ENCODE measurements at places on chromosomes 2 and 18.

GRCh38 chr2:238152771-238153688, 5.7 kb upstream of the ERFE start:
- no peak for DNase-seq

- DNase-seq, result peak; percentile 92
These were observed 184.3 kb downstream of the SH3BP4 start for GRCh38 chr2:235135990-235136561.

GRCh38 chr2:55112229-55113031, 62.2 kb upstream of the RTN4 start:
- DNase-seq, result no peak

- no peak for DNase-seq
These were observed 5.9 kb upstream of the SPRED2 start for GRCh38 chr2:65438137-65438899.

DNA sequence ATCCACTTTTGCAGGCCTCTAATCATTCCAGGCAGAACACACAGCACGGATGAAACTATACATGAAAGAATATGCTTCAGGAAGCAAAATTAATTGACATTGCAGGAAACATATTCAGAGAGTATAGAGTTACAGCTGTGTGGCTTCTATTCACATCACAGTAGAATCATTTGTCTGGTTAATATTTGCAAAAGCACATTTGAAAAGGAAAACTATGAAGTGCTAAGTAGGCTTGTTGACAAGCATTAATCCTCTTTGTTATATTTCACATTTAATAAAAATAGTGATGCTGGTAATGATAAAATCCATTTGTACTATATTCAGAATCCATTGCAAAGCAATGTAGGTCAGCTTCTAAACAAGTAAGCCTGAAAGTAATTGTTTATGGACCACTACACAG, 32.2 kb upstream of the PIK3C3 start:
- no peak for DNase-seq

- no peak for DNase-seq
These were observed 104.6 kb downstream of the CAPN13 start for GRCh38 chr2:30702694-30703093.

All from SK-MEL-5 (cell line).